Heart right ventricle (tissue), 16 donors: ENCODE measurements at places on chromosomes 3 and 15.

- no peak overlapping the region for H3K4me3 ChIP-seq
- no peaks in the 10 kb centered on the region for H3K36me3 ChIP-seq
- H3K27me3 ChIP-seq, result peaks cover 23% of the 10 kb centered on the region
- no peak overlapping the region for H3K27ac ChIP-seq
Observed at GRCh38 chr15:100760357-100760903, 119.2 kb upstream of the ALDH1A3 start.

- no peaks in the 10 kb centered on the region for H3K36me3 ChIP-seq
- no peak overlapping the region for H3K4me3 ChIP-seq
- no peaks in the 10 kb centered on the region for H3K27me3 ChIP-seq
- no peak for DNase-seq
Observed at GRCh38 chr3:176172492-176172891, 1024.8 kb downstream of the TBL1XR1 start.

- H3K4me3 ChIP-seq, result no peak overlapping the region
- no peaks in the 10 kb centered on the region for H3K36me3 ChIP-seq
- H3K4me1 ChIP-seq, result no peaks in the 10 kb centered on the region
- no peaks in the 10 kb centered on the region for H3K27me3 ChIP-seq
- H3K27ac ChIP-seq, result no peak overlapping the region
Observed at GRCh38 chr3:78798266-78798832, 969.4 kb downstream of the ROBO1 start.

- no peaks in the 10 kb centered on the region for H3K27me3 ChIP-seq
- DNase-seq, result no peak
- H3K27ac ChIP-seq, result no peak overlapping the region
- H3K36me3 ChIP-seq, result no peaks in the 10 kb centered on the region
- no peaks in the 10 kb centered on the region for H3K4me1 ChIP-seq
- H3K4me3 ChIP-seq, result no peak overlapping the region
Observed at GRCh38 chr3:125078951-125079674, 23.3 kb upstream of the HEG1 start.

DNA sequence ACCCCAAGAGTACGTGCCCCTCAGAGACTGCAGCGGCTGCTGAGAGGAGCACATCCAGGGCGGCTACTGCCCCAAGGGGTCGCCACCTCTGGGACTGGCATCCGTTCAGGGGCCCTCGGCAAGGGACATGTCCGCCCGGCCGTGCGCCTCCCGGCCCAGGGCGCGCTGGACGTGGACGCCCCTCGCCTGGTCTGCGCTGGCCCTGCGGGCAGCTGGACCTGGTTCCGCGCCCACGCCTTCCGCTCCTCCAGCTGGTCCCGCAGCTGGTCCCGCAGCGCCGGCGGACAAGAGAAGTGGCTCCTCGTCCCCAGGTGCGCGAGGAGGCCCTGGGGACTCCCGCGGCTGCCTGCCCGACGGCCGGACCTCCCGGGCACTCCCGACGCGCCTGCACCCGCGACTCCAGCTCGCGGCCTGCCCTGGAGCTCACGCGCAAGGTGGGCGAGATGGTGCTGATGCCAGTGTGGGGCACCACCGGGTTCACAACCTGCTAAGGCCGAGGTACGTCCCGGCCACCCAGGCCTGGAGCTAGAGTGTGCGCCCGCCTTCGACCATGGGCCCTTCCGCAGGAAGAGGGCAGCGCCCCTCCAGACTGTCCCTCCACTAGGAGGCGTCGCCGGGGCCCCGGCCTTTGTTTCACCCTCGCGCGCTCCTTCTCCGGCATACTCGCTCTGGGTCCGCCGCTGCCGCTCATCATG, 14.4 kb upstream of the GP9 start:
- H3K27ac ChIP-seq, result no peak overlapping the region
- peak overlapping the region; percentile 48 for H3K4me3 ChIP-seq

- no peaks in the 10 kb centered on the region for H3K4me1 ChIP-seq
- no peaks in the 10 kb centered on the region for H3K27me3 ChIP-seq
- no peaks in the 10 kb centered on the region for H3K36me3 ChIP-seq
- H3K27ac ChIP-seq, result no peak overlapping the region
Observed at GRCh38 chr3:128218548-128219257, 65.4 kb downstream of the EEFSEC start.

GRCh38 chr3:42602961-42603360, 2.5 kb downstream of the NKTR start:
- no peak for DNase-seq
- H3K4me1 ChIP-seq, result peaks cover 45% of the 10 kb centered on the region
- H3K4me3 ChIP-seq, result no peak overlapping the region

- H3K4me3 ChIP-seq, result no peak overlapping the region
- no peak for DNase-seq
- H3K27ac ChIP-seq, result no peak overlapping the region
- H3K27me3 ChIP-seq, result no peaks in the 10 kb centered on the region
- H3K4me1 ChIP-seq, result peaks cover 6% of the 10 kb centered on the region
Observed at GRCh38 chr3:58111513-58112184, 99.1 kb downstream of the DNASE1L3 start.

DNA sequence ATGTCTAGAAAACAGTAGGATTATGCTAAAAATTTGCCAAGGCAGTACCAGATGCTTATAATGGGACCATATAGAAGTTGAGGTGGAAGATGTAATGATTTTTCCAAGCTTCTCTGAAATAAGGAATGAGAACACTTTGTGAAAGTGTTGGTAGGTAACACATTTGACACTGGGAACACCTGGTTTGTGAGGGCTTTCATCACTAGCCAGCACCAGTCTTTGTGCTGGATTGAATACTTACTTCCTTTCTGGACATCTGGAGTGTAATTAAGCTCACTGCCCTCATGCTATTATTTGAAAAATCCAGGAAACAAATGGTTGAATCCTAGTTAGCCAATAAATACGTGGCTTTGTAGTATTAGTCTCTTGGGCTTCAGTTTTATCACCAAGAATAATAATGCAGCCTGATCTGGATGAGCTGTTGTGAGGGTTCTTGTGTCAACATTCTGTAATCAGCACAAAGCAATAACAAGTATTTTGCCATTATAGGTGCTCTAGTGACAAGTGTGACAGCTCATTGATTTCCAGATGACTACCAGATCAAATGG, 12.9 kb downstream of the CCDC80 start:
- DNase-seq, result no peak
- peaks cover 30% of the 10 kb centered on the region for H3K36me3 ChIP-seq
- H3K27me3 ChIP-seq, result no peaks in the 10 kb centered on the region
- peak overlapping the region; percentile 7 for H3K27ac ChIP-seq

GRCh38 chr15:57251308-57251707, 125.0 kb upstream of the CGNL1 start:
- DNase-seq, result no peak
- H3K4me3 ChIP-seq, result no peak overlapping the region
- H3K36me3 ChIP-seq, result peaks cover 72% of the 10 kb centered on the region
- H3K27ac ChIP-seq, result no peak overlapping the region
- peaks cover 5% of the 10 kb centered on the region for H3K4me1 ChIP-seq

DNA sequence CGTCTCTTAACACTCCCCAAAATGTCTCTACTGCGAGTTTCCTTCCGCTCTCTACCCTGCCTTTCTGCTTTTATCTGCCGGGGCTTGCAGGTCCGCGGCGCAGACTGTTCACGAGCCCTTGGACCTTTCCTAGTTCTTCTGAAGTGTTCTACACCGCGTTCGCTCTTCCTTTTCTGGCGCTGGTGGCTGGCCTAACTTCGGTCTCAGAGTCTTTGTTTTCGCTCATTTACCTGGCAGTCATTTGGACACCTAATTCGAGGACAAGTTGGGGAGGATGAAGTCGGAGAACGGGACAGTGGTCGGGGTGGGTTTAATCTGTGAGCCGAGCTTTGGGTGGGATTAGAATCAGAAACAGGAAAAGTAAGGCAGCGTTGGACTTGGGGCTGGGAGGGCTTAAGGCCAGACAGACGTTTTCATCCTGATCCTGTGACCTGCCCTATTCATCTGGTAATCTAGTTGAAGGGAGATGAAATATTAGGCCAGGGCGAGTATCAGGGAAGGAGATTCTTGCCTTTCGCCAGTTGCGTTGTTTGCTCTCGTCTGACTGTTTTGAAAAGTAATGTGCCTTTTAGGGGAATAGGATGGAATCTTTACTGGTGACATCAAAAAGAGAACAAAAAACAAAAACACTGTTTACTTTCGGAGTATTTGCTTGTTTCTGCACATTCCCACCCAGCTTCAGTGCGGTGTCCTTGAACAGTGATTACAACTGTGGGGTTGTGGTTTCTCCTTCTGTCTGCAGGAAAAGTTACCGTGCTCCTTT, 1.8 kb downstream of the DIPK2A start:
- no peaks in the 10 kb centered on the region for H3K27me3 ChIP-seq
- H3K4me3 ChIP-seq, result peak overlapping the region; percentile 76
- peaks cover 25% of the 10 kb centered on the region for H3K4me1 ChIP-seq
- peak; percentile 7 for DNase-seq
- no peaks in the 10 kb centered on the region for H3K36me3 ChIP-seq

DNA sequence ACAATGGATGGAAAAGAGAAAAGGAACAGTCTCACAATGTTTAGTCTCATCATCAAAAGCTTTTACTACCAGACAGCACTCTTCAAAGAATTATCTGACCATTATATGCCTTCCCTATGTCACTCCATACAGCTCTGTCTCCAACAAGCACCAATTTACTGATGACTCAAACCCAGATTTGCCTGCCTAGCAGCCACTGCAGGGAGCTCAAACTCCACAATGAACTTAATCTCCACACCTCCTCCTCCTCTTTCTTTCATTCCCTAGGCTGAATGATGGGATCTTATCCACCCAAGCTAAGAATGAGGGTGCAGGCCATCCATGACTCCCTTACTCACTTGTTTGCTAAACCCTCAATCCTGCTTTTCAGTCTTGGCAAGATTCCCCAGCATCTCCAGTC, 45.5 kb downstream of the NBEAL2 start:
- DNase-seq, result no peak
- no peak overlapping the region for H3K4me3 ChIP-seq
- peaks cover 16% of the 10 kb centered on the region for H3K4me1 ChIP-seq

DNA sequence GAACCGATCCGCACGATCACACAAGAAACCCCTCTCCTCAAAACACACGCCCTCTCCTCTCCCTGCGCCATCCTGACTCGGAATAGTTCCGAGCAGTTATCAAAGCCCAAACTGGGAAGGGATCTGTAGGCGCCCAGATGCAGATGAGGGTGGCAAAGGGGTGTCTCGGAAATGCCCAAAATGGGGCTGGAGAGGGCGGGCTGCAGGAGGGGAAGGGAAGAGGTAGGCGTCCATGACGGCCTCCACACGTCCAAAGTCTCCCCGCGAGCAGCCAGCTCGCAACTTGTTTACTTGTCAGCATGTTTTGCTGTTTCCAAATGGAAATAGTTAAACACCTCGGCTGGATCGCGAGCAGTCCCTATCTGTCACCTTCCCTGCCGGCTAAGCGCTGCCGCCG, 1.5 kb downstream of the NTRK3 start:
- no peak for DNase-seq
- peaks cover 19% of the 10 kb centered on the region for H3K4me1 ChIP-seq
- H3K27ac ChIP-seq, result no peak overlapping the region
- H3K27me3 ChIP-seq, result peaks cover 68% of the 10 kb centered on the region

- DNase-seq, result no peak
- H3K27me3 ChIP-seq, result no peaks in the 10 kb centered on the region
- H3K36me3 ChIP-seq, result no peaks in the 10 kb centered on the region
- no peak overlapping the region for H3K27ac ChIP-seq
- H3K4me3 ChIP-seq, result no peak overlapping the region
- no peaks in the 10 kb centered on the region for H3K4me1 ChIP-seq
Observed at GRCh38 chr3:135034891-135035440, 239.9 kb downstream of the EPHB1 start.

DNA sequence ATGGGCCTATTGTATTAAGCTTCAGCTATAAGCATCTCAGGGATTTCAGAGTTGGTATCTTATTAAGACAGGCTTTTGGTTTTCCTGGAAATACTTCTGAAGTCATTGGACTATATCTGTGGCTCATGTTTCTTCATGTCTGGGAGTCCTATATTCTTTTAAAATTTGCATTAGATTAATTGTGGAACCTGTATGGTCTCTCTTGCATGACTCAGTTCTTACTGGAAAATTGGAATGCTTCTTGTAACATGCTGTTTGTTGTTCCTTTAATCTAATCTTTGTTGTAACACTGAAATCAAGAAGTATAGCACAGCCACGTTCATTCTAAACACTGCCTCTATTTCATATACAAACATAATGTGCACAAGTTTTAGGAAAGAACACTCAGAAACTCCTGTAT, 208.1 kb downstream of the RBMS3 start:
- no peak for DNase-seq
- H3K4me3 ChIP-seq, result no peak overlapping the region
- no peaks in the 10 kb centered on the region for H3K27me3 ChIP-seq
- H3K4me1 ChIP-seq, result peaks cover 10% of the 10 kb centered on the region
- no peak overlapping the region for H3K27ac ChIP-seq

DNA sequence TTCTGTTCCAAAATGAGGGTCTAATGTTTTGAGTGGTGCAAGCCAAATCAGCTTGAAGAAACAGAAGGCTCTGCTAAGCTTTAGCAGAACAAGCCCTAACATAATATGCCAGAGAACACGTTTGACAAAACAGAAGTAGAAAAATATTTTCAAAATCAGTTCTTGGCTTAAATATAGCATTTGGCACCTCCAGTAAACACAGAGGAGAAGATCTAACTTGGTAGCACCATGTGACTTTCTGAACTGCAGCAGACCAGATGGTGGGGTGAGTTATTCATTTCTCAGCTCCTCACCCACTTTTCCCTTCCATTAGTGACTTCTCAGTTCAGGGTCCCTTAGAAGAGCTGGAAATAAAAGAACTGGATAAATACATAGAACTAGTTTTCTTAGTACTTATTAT, 395.8 kb downstream of the MAGI1 start:
- H3K4me3 ChIP-seq, result no peak overlapping the region
- H3K27me3 ChIP-seq, result no peaks in the 10 kb centered on the region
- H3K36me3 ChIP-seq, result no peaks in the 10 kb centered on the region

DNA sequence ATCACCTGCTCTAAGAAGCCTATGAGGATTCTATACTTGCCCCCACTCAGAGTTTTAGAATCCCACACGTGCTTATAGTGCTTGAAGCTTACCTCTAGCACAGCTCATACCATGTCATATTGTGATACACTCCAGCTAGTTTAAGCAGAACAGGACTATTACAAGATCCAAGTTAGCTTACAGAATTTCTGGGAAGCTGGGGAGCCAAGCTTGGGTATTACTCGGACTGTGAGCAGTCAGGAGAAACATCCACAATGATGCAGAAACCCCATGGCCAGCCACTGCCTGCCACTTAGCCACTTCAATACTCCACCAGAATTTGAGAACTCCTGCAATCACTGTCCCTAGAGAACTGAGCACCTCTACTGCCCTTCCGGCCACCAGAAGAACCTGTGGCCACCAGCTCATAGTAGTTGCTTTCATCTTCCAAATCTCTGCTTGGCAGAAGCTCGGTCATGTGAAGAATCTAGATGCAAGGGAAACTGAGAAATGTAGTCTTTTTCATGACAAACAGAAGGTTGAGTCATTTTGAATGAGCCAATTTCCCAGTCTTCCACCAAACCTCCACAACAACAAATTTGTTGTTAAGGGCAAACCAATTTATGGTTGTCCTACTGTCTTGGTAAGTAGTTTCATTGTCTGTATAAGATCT, 27.7 kb upstream of the SSR3 start:
- no peak for DNase-seq
- no peak overlapping the region for H3K27ac ChIP-seq
- H3K4me3 ChIP-seq, result no peak overlapping the region
- no peaks in the 10 kb centered on the region for H3K36me3 ChIP-seq
